Right renal pelvis (tissue), 4 donors: ENCODE measurements at places on chromosomes 1 and 21. TPM values are rescaled to one million over a fixed set of nuclear protein-coding genes. Genes with fewer than 3 reads are reported as not detected.

Gene FALEC
- not detected for polyA plus RNA-seq

Gene DNM3
- 5.7 TPM for polyA plus RNA-seq

Gene ATAD3C
- polyA plus RNA-seq = 3.1 TPM

DNA sequence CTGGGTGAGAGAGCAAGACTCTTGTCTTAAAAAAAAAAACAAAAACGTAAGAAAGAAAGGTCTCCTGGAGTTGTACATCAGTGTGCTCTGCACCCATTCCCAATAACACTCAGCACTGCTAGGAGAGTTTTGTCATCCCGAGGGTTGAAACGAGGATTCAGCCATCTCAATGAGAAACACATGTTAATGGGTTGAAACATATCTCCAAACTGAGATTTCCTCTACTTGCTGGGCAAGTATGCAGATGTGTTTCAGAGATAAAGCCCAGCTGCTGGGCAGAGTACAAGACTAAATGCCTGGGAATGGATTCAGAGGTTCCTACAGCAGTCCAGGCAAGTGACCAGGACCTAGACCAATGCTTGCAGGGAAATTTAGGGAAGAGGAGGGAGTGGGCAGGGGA, 2.6 kb upstream of the MFN2 start:
- DNase-seq = no peak

GRCh38 chr1:152252157-152252556, 28.2 kb upstream of the HRNR start:
- DNase-seq = no peak

- no peak for DNase-seq
These were observed 178.0 kb downstream of the HIVEP3 start for GRCh38 chr1:41740630-41741239.

DNA sequence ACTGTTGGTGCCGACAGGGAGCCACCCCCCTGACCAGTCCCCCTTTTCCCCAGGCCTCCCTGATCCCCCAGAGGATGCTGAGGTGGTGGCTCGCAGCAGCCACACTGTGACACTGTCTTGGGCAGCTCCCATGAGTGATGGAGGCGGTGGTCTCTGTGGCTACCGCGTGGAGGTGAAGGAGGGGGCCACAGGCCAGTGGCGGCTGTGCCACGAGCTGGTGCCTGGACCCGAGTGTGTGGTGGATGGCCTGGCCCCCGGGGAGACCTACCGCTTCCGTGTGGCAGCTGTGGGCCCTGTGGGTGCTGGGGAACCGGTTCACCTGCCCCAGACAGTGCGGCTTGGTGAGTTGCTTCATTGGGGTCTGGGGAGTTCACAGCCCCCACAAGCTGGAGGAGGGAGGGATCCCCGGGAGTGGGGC, 89.2 kb downstream of the TRIM11 start:
- DNase-seq = no peak

DNA sequence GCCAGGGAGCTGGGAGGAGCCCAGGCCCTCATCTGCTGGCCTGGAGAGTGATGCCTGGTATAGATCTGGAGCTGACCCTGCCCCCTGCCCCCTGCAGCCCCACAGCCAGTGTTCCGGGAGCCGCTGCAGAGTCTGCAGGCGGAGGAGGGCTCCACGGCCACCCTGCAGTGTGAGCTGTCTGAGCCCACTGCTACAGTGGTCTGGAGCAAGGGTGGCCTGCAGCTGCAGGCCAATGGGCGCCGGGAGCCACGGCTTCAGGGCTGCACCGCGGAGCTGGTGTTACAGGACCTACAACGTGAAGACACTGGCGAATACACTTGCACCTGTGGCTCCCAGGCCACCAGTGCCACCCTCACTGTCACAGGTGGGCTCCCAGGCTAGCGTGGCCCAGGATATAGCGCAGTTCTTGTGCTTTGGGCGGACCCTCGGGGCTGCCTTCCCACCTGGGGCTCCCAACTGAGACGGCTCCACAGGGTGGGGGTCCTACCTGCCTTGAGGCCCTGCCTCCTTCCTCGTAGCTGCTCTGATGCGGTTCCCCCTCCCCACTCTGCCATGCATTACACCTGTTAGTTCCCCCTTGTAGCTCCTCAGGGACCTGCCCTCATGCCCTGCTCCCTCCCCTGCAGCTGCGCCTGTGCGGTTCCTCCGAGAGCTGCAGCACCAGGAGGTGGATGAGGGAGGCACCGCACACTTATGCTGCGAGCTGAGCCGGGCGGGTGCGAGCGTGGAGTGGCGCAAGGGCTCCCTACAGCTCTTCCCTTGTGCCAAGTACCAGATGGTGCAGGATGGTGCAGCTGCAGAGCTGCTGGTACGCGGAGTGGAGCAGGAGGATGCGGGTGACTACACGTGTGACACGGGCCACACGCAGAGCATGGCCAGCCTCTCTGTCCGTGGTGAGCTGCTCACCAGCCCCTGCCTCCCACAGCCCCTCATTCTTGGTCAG, 98.7 kb downstream of the OBSCN start:
- no peak for DNase-seq

DNA sequence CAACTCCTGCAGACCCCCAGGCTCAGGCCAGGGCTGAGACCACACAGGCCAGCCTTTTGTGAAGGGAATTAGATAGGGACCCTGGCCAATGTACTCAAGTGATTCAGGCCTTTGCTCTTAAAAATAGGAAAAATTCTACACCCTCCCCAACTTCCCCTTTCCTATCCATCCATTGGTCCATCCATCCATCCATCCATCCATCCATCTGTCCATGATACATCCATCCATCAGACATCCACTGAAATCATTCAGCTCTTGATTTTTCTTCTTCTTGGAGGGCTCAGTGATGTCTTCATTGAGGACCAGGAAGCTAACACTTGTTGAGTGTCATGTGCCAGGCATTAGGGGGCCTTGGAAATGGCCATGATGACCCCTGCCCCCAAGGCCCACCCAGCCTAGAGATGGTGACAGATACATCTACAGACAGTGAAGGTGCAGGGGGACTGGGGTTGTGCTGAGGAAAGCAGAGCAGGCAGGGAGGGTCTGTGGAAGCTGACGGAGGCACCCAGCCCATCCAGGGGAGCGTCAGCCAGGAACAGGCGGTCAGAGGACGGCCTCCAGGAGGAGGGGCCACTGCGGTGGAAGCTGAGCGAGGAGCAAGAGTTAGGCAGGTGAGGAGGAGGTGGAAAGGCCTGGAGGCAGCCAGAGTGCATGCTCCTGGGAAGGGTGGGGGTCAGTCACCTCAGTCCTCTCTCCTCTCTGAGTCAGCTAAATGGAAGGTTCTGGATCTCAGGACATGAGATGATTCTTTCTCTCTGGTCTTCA, 81.9 kb downstream of the EPHB2 start:
- DNase-seq = no peak
